H54 (cell line): ENCODE measurements at places on chromosomes 12 and 14.

DNA sequence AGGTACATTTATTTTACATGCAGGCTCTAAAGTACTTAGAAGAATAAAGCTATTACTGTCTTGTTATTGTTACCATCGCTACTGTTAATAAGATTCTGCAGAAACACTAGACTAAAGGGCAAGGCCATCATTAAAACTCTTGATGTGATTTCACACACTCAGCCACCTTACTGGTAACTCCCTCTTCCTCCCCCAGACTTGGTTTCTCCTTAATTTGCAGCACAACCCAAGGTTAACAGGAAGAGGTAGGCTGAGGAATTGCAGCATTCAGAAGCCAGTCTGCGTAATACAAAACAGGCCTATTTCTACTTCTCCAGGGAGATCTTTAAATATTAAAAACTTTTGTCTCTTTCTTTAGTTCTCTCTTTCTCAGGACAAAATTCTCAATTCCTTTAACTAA, 210.3 kb downstream of the BTG1 start:
- no peak for DNase-seq

- no peak for DNase-seq
Measured at GRCh38 chr14:89870316-89870715, 84.2 kb downstream of the EFCAB11 start.

DNA sequence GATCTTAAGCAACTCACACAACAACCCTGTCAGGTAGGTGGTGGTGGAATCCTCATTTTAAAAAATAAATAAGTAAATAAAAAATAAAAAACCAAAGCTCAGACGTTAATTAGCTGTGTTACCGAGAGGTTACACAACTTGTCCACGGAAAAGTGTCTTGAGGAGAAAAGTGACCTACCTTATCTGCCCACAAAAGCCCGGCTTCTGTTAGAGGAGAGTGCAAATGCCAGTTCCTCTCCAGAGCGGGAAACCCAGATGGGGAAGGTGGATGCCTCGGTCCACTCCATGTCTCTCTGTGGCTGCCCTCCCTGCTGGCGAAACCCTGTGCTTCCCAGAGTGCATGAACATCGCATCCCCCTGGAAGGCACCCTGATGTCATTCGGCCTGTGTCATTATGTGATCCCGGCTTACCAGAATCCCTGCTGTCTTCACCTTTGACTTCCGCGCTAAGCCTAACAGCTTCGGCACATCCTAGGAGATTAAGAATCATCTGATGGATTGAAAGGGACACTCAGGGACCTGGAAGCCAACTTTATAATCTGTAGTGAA, 6.4 kb downstream of the MLXIP start:
- no peak for DNase-seq

DNA sequence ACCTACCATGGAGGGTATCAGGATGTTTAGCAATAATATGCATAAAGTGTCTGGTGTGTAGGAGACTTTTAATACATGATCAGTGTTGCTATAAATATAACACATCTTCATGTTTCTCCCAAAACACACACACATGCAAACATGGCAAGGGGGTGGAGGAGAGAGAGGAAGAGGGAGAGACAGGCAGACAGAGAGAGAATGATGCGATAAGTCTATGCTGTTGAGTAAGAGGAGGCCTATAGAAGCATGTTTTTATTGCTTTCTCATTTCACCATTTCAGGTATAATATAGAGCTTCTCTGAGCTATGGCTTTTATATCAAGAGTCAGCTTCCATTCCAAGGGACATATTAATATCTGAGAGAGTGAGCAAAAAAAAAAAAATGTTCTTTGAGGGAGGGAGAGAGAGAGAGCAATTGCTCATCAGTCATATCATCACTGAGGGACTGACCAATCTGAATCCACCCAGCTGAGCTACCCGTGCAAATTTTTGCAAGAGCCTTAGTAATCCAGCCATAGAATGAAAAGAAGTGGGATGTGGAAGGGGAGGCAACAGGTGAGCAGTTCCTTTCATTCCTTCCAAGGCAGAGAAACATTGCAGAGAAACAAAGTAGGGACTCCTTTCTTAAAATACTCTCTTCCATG, 54.8 kb upstream of the RASSF8 start:
- DNase-seq = no peak
